ENCODE measurements at places on chromosomes 6 and 20.

GRCh38 chr6:131950767-131951575, at the start of gene CCN2:
TSS of gene CCN2 (minus strand) at chr6:131951372. CDS start at chr6:131951172, 200 bp downstream.
- no peak for DNase-seq

GRCh38 chr20:11103866-11104265, 430.1 kb upstream of the JAG1 start:
- no peak for DNase-seq

DNA sequence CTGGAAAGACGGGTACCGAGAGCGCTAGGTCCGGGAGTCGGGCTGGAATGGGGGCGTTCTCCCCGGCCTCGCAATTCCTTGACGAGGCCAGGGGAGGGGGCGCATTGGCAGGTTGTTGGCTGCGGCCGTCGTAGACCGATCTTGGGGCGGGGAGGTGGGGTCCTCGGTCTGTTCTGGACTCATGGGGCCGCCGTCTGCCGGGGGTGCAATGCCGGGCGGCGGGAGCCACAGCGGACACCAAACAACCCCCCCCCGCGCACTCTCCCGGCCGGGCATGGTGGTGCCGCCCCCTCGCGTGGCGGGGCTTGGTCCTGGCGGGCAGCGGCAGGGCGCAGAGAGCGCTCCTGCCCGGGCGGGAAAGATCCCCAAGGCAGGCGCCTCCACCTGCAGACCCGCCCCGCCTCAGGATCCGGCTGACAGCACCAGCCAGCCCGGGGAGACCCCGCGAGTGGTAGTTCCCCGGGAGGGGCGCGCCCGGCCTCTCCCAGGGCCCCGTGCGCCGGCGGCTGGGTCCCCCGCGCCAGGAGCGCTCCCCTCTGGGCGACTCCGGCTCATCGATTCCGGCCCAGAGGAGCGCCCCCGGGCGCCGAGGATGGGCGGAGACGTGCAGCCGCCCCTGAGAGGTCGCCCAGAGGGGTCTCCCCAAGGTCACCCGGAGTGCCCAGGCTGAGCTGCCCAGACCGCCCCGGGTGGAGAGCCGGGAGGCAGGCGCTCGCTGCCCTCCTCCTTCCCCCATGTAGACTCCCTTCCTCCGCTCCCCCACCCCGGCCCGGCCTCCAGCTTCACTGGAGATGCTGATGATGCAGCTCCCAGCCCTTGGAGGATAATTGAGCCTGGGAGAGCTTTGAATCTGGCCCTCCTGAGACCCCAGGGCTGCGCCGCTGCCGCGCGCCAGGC, 709 bp downstream of the PPP1R16B start:
- DNase-seq: no peak

- no peak for DNase-seq
Observed at GRCh38 chr6:53437557-53438202, 88.9 kb upstream of the ELOVL5 start.

- DNase-seq: no peak
Observed at GRCh38 chr6:37987018-37987417, 167.5 kb downstream of the ZFAND3 start.

GRCh38 chr20:53681352-53682212, 87.9 kb upstream of the ZNF217 start:
- DNase-seq: no peak

DNA sequence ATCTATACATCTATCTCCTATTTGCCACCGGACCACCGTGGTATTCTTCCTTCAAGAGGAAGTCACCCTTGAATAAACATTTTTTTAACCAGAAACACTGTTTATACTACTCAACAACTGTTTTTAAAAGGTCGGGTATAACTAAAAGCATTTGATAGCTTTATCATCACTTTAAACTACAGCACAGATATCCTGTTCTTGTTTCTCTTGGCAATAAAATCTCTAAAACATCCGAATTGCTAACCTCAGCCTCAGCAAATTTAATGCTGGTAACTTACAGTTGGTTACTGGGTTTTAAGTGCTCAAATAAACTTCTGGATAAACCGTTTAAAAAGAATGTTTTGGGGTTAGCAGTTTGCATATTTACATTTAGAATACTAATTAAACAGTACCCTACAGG, 20.4 kb downstream of the ZUP1 start:
- DNase-seq: no peak

DNA sequence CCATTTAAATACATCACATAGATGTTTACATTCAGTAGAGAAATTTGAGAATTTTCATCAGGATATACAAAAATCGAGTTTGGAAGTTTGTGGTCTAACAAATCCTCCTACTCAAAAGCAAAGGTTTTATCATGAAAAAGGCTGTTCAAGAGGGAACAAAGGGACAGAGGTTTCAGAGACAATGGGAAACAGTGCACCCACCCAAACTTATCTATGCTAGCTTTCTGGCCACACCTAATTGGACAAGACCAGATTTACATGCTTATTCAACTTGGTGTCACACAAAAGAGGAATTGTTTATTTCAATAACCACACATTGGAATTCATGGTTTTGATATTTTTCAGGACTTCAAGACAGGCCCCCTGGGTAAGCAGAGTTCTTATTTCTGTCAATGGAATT, 28.4 kb upstream of the RSPO3 start:
- DNase-seq: no peak

- no peak for DNase-seq
Observed at GRCh38 chr6:132005178-132005577, 54.0 kb upstream of the CCN2 start.

DNA sequence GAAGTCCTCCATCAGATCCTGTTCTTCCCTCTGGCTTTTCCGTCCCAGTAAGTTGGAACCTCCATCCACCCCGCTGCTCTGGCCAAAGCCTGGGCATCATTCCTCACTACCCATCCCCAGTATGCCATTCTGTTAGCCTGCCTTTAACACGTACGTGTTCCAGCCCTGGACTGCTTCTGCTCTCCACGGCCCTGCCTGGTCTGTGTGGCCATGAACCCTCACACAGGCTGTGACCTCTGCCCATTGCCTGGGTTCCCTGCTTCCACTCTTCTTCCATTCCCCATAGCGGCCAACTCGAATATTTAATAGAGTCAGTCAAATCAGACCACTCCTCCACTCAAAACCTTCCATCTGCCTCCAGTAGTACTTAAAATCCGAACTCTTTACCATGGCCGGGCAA, 29.4 kb downstream of the RALGAPA2 start:
- DNase-seq: no peak

DNA sequence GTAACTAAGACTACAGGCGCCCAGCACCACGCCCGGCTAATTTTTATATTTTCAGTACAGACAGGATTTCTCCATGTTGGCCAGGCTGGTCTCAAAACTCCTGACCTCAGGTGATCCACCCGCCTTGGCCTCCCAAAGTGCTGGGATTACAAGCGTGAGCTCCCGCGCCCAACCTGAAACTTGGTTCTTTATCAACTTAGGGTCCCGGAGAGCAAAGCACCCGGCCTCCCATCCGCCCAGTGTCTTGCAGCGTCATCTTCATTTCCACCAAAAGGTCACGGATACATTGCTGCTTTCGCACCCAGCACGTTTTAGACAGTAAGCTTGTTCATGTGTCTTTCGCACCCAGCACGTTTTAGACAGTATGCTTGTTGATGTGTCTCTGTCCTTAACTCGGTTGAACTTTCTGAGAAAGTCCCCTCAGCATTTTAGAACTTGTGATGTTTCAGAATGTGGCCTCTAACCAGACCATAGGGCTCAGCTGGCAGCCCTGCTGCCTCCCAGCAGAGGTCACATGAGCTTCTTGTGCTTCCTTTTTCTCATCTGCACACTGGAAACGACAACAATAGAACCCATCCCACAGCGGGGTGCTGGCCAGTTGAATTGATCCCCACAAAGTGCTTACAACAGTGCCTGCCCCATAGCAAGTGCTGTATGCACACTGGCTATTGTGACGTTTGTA, 48.8 kb downstream of the PRR18 start:
- DNase-seq: no peak

GRCh38 chr20:4083098-4083865, 67.9 kb upstream of the RNF24 start:
- no peak for DNase-seq

DNA sequence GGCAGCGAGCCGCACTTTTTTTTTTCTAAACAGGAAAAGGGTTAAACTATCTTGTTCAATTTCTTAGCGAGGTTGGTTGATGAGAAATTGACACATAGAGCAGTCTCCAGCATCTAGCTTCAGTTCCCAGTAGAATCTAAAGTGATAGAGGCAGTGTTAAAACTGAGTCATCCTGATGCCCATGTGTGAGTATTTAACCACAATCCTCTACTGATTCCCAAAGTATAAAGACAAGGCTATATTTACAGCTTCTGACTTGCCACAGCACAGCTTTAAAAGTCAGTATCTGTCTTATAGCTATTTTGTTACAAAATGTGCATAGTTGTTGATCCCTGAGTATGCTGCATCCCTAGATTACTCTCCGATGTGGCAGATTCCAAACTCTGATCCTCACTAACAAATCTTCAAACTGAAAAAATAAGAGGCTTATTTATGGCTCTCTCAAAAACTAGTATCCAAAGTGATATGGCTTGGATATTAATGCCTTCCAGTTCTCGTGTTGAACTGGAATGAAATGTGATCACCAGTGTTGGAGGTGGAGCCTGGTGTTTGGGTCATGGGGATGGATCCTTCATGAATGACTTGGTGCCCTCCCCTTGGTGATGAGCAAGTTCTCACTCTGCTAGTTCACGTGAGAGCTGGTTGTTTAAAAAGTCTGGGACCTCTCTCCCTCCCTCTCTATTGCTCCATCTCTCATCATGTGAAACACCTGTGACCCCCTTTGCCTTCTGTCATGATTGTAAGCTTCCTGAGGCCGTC, 13.1 kb upstream of the POPDC3 start:
- no peak for DNase-seq

DNA sequence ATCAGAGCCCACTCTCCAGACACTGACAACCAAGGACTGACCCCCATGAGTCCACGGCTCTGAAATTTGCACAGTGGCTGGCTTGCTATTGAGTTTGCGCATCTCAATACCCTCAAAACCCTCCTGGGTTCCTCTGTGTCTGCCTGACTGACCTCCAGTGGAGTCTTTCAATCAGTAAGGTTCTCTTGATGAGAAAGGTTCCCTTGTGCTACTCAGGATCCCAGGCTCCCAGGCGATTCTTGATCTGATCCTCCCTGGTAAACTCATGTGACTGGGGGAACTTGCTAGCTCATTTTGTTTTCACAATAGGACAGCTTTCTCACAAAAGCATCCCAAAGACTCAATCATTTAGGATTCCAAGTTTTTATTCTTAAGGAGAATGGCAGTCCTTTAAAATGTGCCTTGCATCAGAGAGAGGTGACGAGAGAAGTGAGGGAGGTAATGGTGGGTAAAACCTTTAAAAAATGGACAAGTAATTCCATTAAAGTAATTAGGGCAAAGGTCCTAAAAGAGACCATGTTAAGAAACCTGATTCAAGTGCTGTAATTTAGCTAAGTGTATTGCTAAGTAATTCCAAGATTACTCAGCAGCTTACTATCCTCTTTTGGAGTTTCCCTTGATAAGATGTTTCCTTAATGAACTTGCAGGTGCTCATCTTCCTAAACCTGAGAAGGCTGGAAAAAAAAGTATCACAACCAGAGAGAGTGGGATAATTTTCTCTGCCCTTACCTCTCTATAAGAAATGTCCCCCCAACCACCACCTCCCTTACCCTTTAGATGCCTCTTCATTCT, 304.7 kb upstream of the SGK1 start:
- DNase-seq: no peak
